ENCODE measurements at places on chromosomes 7 and 10. TPM values are rescaled to one million over a fixed set of nuclear protein-coding genes. Genes with fewer than 3 reads are reported as not detected.
A peak's percentile ranks its signal among the peaks of the same experiment; 100 is the strongest.

Gene HOXA10
- 19.8 TPM for polyA plus RNA-seq

Gene GPNMB
- 10.8 TPM for polyA plus RNA-seq

Gene CISD1
- 147 TPM for polyA plus RNA-seq

Gene DCLRE1A
- 5.1 TPM for polyA plus RNA-seq

Gene FFAR4
- polyA plus RNA-seq: 0.45 TPM

Gene SPDYE9
- not detected for polyA plus RNA-seq

DNA sequence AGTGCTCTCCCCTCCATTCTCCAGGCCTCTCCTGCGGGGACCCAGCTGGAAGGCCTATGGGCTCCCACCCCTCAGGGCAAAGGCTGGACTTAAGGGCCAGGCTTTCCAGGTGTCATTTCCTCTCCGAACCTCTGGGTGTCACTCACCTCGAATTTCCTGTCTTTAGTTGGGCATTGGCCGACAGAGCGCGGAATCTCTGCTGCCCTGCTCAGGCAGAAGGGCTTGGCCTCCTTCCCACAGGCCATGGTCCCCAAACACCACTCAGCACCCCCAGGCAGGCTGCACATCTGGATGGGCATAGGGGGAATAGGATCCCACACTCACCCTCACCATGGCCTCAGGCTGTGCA is 212.9 kb downstream of the CCSER2 start:
- H3K36me3 ChIP-seq: no peaks in the 10 kb centered on the region
- no peaks in the 10 kb centered on the region for H3K4me1 ChIP-seq
- peaks cover 32% of the 10 kb centered on the region for H3K27me3 ChIP-seq
- no peak overlapping the region for H3K4me3 ChIP-seq
- no peak for DNase-seq

- H3K27me3 ChIP-seq: no peaks in the 10 kb centered on the region
- no peak for DNase-seq
- no peak overlapping the region for H3K27ac ChIP-seq
- H3K4me3 ChIP-seq: no peak overlapping the region
- H3K4me1 ChIP-seq: no peaks in the 10 kb centered on the region
- H3K36me3 ChIP-seq: no peaks in the 10 kb centered on the region
These were observed 159.4 kb downstream of the OAT start for GRCh38 chr10:124259139-124259825.

DNA sequence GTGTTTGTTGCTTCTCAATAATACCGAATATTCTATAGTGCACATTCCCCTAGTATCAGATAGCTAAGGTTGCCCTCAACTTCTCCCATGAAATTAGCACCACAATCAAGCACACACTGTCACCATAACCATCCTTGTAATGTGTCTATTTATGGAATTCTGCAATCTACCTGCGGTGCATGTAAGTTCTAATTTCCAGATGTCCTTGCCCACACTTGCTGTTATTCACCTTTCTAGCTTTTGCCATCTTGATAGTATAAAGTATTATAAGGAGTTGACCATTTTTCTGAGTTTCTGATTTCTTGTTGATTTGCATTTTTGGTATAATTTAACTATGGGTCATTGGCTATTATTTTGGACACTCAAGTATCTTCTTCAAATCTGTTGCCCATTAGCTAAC is 490.1 kb upstream of the GALNT17 start:
- H3K27ac ChIP-seq: no peak overlapping the region
- H3K36me3 ChIP-seq: no peaks in the 10 kb centered on the region
- no peak overlapping the region for H3K4me3 ChIP-seq
- no peak for DNase-seq
- no peaks in the 10 kb centered on the region for H3K27me3 ChIP-seq

DNA sequence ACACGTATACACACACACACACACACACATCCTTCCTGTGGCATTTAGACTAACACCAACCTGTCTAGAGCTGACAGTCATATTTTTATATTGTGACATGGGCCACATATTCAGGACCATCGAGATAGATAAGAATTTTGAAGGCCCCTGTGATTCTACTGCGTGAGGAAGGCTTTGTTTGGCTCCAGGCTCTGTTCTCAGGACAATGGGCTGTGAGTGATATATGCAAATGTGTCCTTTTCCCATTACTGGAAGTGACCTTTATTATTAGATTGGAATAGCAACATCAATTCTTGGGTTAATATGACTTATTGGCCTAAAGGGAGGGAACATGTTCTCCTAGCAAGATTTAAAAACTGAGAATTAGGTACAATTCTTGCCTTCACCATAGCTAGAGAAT is 156.1 kb downstream of the SPAG6 start:
- no peaks in the 10 kb centered on the region for H3K36me3 ChIP-seq
- no peaks in the 10 kb centered on the region for H3K27me3 ChIP-seq
- no peak for DNase-seq
- H3K27ac ChIP-seq: no peak overlapping the region

DNA sequence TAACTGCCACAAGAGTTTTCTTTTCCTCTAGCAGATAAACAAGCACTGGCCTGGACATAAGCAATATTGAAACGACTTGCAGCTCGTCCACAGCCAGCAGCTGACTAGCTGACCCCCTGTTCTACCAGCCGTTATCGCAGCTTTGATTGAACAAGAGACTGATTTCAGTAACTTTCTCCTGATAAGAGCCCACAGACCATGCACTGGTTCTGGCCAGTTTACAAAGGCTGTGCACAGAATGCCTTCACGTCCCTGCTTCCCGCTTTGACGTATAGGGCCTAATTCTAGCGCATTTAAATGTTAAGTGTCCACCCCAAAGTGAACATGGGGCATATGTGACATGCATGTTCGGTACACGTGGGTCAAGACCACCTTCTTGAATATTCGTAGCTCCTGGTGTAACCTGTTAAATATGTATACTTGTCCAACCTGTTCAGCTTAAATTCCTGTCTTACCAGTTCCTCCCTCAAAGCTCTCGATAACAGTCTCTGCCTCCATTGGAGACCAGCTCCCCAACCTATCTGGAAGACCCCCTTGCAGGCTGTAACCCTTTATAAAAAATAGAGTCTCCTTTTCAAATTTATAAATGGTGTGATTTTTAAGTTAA is 69.2 kb downstream of the LYZL1 start:
- H3K27me3 ChIP-seq: no peaks in the 10 kb centered on the region
- no peaks in the 10 kb centered on the region for H3K4me1 ChIP-seq
- H3K27ac ChIP-seq: no peak overlapping the region
- DNase-seq: no peak
- H3K4me3 ChIP-seq: no peak overlapping the region

DNA sequence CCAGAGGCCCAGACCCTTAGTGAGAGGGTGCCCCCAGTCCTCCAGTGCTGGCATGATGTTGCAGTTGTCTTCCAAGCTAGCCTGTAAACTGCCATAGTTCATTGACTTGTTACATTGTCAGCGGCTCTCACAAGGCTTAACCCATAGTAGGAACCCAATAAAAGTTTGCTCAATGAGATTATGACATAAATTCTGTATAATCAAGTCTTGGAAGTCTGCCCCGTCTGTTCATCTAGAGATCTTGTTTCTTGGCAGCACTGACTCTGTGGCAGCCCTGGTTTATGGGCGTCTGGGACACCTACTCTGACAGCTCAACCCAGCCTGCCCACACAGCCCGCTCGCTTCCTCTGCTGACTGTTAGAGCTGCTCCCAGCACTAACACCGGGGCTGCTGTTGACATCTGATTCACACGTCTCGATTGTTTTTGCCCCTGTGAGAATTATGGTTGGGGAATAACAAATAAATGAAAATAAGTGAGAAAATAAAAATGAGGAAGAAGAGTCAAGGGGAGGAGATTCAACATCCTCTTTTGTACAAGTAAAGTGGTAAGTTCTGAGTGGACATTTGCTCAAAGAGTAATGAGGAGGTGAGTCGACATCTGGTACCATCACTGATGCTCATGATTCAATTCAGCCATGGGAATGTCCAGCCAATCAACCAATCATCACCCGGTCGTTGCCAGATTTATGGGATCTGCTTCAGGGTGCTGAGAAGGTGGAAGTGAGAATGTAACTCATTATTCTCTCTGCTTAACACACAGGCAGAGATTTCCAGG is 160.8 kb downstream of the SPAG6 start:
- H3K4me1 ChIP-seq: no peaks in the 10 kb centered on the region
- peak; percentile 64 for DNase-seq
- no peak overlapping the region for H3K27ac ChIP-seq
- H3K27me3 ChIP-seq: peaks cover 2% of the 10 kb centered on the region

DNA sequence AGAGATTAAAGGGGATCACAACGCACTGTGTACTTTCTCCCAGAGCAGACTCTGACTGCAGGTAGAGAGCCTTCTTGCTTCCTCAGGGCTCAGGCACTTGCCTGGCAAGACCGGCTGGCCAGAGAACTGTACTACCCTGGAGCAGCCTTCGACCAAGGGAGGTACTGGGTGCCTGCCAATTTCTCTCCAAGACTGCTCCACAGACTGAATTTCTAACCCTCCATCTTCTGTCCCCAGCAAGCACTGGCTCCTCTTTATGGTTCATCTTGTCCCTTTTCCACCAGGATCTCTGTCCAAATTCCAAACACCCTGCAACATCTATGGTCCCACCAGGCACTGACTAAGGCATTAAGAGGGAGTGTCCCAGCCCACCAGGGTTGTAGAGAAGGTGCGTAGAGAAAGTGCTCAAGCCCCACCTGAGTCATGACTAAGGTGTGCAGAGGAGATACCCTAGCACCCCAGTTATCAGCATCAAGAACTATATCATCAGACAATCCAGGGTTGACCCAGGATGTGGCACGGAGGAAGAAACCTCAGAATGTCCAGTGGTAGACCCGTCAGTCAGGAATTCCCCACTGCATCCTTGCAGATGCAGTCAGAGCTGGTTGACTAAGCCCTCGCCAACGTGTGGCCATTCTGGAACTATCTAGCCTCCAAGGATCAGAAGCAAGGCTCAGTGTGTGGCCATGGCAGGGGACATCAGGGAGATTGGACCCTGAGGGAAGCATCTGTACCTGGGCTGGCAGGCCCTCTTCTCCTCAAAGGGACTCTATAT is 60.9 kb upstream of the CAMK2B start:
- H3K4me1 ChIP-seq: no peaks in the 10 kb centered on the region
- no peak overlapping the region for H3K4me3 ChIP-seq
- H3K36me3 ChIP-seq: peaks cover 86% of the 10 kb centered on the region

DNA sequence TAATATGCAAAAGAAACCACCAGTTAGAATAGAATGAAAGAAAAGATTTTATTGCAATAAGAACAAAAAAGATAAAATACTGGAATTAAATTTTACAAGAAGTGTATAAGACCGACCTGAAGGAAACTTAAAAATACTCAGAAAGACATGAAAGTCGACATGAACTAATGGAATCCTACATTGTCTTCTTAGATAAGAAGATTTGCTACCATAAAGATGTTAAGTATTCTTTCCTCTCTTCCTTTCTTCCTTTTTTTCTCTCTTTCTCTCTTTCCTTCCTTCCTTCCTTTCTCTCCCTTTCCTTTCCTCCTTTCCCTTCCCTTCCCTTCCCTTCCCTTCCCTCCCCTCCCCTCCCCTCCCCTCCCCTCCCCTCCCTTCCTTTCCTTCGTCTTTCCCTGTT is 6.5 kb downstream of the TAS2R60 start:
- H3K27me3 ChIP-seq: peaks cover 8% of the 10 kb centered on the region
- no peak for DNase-seq
- no peak overlapping the region for H3K27ac ChIP-seq
- H3K4me1 ChIP-seq: no peaks in the 10 kb centered on the region

- H3K36me3 ChIP-seq: no peaks in the 10 kb centered on the region
- H3K4me1 ChIP-seq: no peaks in the 10 kb centered on the region
These were observed 89.8 kb downstream of the MBL2 start for GRCh38 chr10:52682766-52683165.

DNA sequence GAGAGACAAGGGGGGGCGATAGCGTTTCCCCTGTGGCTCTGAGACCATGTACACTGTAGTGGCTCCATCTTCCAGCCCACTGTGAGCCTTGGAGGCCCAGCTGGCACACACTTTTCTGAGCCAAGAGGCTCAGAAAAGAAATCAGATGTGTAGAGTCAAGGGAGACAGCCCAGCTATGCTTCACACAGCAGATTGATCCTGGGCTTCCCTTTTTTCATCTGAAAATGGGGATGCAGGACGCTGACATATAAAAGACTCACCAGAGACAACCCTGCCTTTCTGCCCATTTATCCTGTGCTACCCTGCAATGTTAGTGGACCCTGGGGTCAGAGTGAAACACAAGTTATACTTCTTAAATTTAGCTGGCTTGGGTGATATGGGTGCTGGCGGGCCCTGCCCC is 14.3 kb downstream of the TMEM273 start:
- H3K4me1 ChIP-seq: peaks cover 18% of the 10 kb centered on the region
- no peak overlapping the region for H3K27ac ChIP-seq
- H3K27me3 ChIP-seq: no peaks in the 10 kb centered on the region
- no peak for DNase-seq

GRCh38 chr10:89129911-89130310 is 77.2 kb downstream of the CH25H start:
- no peaks in the 10 kb centered on the region for H3K36me3 ChIP-seq
- H3K27me3 ChIP-seq: no peaks in the 10 kb centered on the region
- H3K4me1 ChIP-seq: no peaks in the 10 kb centered on the region
- H3K4me3 ChIP-seq: no peak overlapping the region

- no peak overlapping the region for H3K4me3 ChIP-seq
- peaks cover 34% of the 10 kb centered on the region for H3K4me1 ChIP-seq
- no peak overlapping the region for H3K27ac ChIP-seq
- H3K36me3 ChIP-seq: no peaks in the 10 kb centered on the region
- H3K27me3 ChIP-seq: no peaks in the 10 kb centered on the region
- DNase-seq: peak; percentile 22
These were observed 126.2 kb downstream of the CCNY start for GRCh38 chr10:35462491-35462934.

DNA sequence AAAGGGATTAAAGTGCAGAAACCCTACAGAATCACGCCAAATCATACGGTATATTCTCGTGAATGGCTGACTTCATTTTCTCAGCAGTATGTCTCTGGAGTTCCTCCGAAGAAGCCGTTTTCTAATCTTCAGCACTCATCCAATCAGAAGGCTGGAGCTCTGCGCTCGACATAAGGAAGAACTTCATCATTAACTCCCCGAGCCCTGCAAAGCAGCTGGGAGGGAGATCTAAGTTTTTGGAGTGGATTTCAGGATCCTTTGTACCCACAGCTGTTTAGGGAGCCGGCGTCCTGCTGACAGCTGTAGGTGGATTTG is 40.7 kb upstream of the SDK1 start:
- H3K4me3 ChIP-seq: peak overlapping the region; percentile 40
- no peaks in the 10 kb centered on the region for H3K4me1 ChIP-seq
- H3K27ac ChIP-seq: no peak overlapping the region
- peak; percentile 37 for DNase-seq
- no peaks in the 10 kb centered on the region for H3K27me3 ChIP-seq
- no peaks in the 10 kb centered on the region for H3K36me3 ChIP-seq

DNA sequence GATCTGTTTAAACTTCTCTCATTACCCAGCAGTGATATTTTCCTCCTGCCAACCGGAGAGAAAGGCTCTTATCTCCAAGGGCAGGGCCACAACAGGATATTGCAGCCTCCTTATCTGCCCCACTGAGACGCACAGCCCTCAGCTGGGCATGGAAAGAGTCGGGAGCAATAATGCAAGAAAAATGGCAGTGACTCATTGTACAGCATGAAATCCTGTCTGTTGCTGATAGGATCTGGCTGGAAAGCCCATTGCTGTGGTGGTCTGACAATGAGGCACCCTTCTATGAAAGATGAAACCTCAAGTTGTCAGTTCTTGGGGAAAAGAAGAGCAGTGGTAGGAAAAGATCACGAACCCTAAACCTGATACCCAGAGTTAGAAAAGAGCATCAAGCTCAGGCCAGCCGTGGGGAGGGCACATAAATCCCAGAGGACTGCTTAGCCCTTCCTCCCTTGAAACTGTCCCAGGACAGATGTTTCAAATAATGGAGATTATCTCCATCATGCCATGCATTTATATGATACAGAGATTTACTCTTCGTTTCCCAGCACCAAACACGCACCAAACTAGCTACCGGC is 47.0 kb upstream of the FIGNL1 start:
- peaks cover 58% of the 10 kb centered on the region for H3K36me3 ChIP-seq
- peak; percentile 76 for DNase-seq
- peak overlapping the region; percentile 78 for H3K27ac ChIP-seq
- H3K4me1 ChIP-seq: peaks cover 5% of the 10 kb centered on the region
- no peaks in the 10 kb centered on the region for H3K27me3 ChIP-seq

Measured in small intestine (tissue), 16 donors.